ENCODE measurements at places on chromosomes 11 and 22.

- DNase-seq, result no peak
Measured at GRCh38 chr22:24473284-24473683, 21.8 kb upstream of the UPB1 start.

DNA sequence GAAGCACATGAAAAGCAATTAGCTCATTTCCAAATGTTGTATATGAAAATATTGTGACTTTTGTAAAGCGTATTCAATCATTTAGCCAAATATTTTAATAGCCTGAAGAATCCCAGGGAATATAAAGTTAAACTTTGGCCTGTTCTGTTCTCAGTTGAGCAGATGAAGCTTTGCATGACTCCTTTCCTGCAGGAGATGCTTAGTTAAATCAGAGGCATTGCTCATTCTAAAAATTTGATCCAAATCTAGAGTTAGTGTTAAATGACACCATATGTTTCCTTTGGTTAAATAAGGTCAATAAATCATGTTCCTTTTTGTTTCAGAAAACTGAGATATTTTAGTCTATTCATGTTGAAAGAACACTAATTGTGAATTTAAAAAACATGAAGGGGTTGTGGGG, 51.2 kb upstream of the BIRC3 start:
- DNase-seq, result no peak

GRCh38 chr11:64539239-64539638, 51.8 kb upstream of the SLC22A12 start:
- no peak for DNase-seq

DNA sequence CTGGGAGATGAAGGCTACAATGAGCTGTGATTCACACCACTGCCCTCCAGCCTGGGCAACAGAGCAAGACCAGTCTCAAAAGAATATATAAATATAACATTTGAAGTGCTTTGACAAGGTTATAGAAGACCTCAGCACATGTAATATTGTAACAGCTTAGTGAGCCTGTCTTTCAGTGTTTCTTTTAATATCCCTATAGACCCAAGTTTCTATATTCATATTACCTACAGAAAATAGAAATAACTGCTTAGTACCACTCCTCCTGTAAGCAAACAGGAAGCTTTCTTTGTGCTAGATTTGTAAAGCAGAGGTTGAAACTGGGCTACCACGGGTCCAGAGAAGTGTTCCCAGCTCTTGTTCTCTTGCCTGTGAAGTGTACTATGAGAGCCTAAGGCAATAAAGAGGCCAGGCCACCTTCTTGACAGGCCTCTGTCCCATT, 68.2 kb downstream of the PPP2R1B start:
- no peak for DNase-seq

GRCh38 chr11:82811369-82811768, 77.7 kb upstream of the FAM181B start:
- no peak for DNase-seq

GRCh38 chr11:129493746-129494145, 118.1 kb downstream of the BARX2 start:
- DNase-seq, result no peak

- DNase-seq, result no peak
Measured at GRCh38 chr11:47705721-47706120, 9.4 kb downstream of the AGBL2 start.

DNA sequence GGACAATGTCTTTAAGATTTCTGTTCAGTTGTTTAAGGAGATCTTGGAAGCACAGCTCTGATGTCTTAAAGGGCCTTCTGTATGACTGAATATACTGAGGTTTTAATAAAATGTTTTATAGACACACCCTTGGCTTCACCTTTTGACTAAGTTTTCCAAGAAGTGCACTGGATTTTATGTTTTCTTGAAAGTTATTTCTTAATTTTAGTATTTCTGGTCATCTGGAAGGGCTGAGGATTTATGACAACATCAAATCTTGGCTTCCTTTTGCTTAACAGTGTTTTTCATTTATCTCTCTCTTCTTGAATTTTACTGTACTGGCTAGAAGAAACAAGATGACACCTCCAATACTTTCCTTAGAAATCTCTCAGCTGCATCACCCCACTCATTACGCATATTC, 2423.4 kb downstream of the LRRC4C start:
- DNase-seq, result no peak

DNA sequence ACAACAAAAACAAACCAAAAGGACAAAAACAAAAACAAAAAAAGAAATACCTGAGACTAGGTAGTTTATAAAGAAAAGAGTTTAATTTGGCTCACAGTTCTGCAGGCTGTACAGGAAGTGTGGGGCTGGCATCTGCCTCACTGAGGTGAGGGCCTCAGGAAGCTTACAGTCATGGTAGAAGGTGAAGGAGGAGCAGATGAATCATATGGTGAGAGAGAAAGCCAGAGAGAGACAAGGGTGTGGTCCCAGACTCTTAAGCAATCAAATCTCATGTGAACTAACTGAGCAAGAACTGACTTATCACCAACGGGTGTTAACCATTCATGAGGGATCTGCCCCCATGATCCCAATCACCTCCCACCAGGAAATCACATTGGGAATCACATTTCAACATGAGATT, 58.8 kb upstream of the ZBED5 start:
- no peak for DNase-seq

- no peak for DNase-seq
Measured at GRCh38 chr11:72179049-72179803, 12.7 kb upstream of the FOLR1 start.

DNA sequence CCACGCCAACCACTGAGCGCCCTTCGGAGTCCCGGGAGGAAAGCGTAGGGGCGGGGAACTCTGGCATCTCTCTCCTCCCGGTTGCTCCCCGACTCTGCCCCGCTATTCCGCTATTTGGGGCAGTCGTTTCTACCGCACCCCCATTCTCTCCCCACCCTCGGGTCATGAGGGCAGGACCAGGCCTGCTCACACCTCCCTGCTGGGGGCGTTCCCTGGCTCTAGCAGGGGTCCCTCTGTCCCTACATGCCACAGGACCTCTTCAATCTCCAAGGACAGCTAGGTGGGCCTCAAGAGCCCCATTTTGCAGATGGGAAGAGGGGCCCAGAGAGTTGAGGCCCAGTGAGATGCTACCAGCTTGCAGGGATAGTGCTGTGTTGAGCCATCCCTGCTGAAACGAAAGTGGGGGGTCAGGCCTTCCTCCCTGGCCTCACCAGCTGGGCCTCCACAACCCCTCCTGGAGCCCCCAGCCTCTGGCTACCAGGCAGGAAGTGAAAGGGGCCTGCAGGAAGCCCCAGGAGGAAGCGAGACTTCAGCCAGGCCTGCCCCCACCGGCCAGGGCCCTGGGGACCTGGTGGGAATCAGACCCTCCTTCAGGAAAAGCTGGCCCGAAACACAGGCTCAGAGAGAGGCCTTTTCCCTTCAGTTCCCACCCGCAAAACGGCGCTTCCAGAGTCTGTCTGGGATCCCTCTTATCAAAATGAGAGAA, 5.5 kb upstream of the SHISA8 start:
- DNase-seq, result no peak

DNA sequence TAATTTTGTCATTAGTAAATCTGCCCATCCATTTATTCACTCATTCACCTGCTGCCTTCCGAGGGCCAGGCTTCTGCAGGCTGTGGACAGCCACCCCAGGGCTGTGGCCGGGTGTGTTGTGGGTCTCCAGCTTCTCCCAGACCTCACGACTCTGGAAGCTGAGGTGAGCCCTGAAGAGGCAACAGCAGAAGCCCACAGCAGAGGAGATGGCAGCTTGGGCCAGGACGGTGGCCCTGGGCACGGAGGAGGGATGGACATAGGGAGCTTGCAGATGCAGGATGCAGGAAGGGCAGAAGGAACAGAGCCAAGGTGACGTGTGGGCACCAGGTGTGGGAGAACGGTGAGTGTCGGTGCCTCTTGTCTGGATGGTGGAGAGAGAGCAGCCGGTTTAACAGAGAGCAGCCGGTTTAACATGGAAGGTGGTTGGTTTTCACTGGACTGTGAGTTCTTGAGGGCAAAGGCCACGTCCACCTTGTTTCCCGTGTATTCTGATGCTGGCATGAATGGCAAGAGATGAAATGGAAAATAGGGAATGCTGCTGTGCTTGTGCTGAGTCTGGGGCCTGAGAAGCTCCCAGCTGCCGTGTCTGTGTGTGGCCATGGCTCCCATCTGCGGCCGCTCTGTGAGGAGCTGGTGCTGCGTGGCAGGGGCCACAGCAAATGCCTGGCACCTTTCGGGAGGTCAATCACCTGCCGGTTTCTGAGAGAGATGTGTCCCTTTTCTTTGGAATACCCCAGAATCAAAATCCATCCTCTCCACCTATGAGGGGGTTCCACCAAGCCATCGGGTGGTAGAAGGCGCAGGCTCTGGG, 669.9 kb downstream of the BRD1 start:
- no peak for DNase-seq

- DNase-seq, result no peak
Measured at GRCh38 chr11:12684816-12685215, 10.6 kb downstream of the TEAD1 start.

DNA sequence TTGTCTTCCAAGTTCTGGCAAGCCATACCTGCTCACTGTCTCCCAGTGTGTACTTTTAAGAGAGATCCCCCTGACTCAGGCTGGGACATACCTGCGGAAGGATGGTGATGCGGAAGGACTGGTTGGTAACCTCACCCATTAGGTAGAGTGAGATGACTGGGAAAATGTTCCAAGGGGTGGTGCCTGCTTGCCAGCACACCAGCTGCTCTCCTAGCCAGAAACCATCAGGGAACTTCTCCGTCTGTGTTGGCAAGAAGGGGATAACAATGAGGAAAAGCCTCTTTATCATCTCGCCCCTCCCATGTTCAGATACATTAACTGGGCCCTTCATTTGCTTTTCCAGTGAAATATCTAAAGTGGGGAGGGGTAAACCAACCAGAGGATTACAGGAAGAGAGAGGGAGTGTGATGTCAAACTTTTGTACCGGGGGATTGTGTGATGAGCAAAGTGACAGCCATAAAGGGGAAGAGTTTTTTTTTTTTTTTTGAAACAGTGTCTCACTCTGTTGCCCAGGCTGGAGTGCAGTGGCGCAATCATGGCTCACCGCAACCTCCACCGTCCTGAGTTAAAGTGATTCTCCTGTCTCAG, at the start of gene BACE1-AS:
TSS of gene BACE1-AS (plus strand) at position 538 of the 588 bp plus-strand sequence.
- DNase-seq, result no peak

DNA sequence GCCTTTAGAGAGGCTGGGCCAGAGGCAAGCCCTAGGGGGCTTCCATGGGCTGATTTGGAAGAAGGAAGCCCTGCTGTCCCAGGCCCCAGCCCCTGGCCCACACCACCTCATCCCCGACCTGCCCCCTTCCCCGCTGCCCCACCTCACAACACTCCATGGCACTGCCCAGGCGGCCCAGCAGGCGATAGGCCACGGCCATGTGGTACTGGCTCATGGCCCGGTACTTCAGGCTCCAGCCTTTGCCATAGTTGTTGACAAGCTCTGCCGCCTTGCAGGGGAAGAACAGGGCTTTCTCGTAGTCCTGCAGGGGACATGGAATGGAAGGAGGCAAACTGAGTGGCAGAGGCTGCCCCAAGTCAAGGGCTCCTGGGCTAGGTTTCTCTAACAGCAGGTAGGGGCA, 6.4 kb downstream of the RAPSN start:
- no peak for DNase-seq

Data from skeletal muscle cell (primary cell).